ENCODE measurements at places on chromosomes 11 and 22.
A peak's percentile ranks its signal among the peaks of the same experiment; 100 is the strongest.

- no peak for DNase-seq
Observed at GRCh38 chr11:56887940-56888339, 100.8 kb upstream of the OR5AK2 start.

- DNase-seq, result no peak
Observed at GRCh38 chr11:79971255-79971654, 530.4 kb upstream of the TENM4 start.

DNA sequence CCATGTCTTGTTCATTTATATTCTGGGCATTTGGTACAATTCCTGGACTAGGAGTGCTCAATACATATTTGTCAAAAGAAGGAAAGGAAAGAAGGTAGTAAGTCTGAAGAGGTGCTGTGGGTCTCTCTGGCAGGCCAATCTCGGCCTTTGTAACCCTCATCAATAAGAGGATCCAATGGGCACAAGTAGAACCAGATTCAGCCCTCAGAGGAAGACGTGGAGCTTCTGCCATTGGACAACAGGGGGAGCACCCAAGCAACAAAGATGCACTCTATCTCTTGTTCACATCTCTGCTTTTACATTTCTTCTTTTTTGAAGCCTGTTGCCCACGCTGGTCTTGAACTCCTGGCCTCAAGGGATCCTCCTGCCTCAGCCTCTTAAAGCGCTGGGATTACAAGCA, 2.2 kb upstream of the VPS11 start:
- DNase-seq, result no peak

- DNase-seq, result no peak
Observed at GRCh38 chr11:27187848-27188621, 147.4 kb downstream of the BBOX1 start.

GRCh38 chr11:68632802-68633201, 51.5 kb upstream of the GAL start:
- DNase-seq, result no peak

DNA sequence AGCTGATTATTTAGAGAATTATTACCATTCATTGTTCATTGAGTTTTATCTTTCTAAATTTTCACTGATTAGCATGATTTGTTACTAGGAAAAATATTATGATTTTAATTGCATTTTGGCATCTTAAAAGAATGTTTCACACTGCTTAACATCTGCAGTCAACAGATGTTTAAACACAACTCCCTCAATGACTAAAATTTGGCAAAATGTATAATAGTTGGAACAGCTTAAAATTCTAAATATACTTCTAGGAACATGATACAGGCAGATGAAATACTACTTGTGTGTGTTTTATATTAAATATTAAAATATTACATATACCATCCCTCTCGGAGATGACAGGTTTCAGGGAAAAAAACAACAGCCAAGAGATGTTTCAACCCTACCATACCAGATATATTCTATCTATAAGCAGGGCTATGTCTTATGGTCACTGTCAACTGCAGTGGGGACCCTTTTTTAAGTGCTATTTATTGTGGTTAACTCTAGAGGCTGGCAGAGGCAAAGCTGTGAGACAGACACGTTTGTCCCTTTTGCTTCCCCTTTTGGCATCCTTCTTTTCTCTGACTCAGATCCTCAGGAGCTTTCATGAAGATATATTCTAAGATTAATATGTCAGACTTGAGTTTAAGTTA, 81.9 kb downstream of the BDNF start:
- no peak for DNase-seq

- no peak for DNase-seq
Observed at GRCh38 chr11:123378096-123378495, 52.0 kb upstream of the GRAMD1B start.

- no peak for DNase-seq
Observed at GRCh38 chr11:111765320-111765983, 737 bp downstream of the PPP2R1B start.

- DNase-seq, result no peak
Observed at GRCh38 chr22:35435201-35435740, 35.3 kb downstream of the MCM5 start.

DNA sequence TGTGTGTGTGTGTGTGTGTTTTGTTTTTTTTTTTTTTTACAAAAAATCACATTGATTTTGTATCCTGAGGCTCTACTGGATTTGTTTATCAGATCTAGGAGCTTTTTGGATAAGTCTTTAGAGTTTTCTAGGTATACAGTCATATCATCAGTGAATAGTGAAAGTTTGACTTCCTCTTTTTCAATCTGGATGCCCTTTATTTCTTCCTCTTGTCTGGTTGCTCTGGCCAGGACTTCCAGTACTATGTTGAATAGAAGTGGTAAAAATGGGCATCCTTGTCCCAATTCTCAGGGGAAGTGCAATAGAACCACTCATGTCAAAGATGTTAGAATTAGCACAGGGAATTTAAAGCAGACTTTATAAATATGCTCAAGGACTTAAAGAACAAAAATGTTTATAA, 32.6 kb upstream of the PRDM11 start:
- DNase-seq, result no peak

GRCh38 chr22:38412435-38413084, 42.4 kb downstream of the KCNJ4 start:
- no peak for DNase-seq

GRCh38 chr22:30802202-30803166, 107.8 kb downstream of the OSBP2 start:
- peak; percentile 83 for DNase-seq

DNA sequence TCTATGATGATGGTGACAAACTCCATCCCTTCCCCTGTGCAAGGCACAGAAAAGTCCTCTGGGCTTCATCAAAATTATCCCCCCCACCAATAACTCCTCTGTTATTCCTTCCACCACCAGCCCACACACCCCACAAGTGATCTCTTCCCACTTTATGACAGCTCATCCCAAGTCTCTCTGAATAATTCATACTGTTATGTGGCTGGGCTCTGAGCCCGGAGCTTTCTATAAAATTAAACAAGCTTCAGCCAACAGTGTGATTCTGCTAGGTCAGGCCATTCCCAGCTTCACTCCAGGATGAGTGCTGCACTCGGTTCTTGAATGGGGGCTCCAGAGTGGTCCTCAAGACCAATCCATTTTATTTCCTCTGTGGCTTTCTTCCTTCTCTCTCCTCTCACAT, 83.0 kb downstream of the INSC start:
- no peak for DNase-seq

- DNase-seq, result no peak
Observed at GRCh38 chr11:86673872-86674750, 1.7 kb upstream of the ME3 start.

- DNase-seq, result no peak
Observed at GRCh38 chr11:62669420-62670161, 1.9 kb upstream of the UQCC3 start.

DNA sequence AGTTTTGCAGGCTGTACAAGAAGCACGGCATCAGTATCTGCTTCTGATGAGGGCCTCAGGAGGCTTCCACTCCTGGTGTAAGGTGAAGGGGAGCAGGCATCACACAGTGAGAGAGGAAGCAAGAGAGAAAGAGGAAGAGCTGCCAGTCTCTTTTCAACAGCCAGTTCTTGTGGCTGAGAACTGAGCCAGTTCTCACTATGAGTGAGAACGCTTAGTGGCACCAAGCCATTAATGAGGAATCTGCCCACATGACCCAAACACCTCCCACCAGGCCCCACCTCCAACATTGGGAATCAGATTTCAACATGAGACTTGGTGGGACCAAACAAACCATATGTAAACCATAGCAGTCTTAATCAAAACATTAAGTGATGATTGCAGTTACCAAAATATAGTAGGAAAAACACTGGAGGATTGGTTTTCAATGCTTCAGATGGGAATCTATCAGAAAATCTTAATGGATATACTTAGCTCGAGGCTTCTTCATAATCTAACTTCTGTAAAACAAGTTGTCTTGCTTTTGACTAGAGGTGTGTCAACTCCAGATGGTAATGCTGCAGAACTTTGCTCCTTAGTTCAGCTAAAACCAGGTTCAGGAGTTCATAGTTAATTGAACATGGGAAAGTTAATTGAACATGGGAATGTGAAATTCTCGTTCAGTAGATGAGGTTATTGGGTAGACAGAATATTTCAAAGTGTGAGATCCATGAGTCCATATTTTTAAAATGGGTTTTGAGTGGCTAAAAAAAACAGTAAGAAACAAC, 12.2 kb downstream of the FAR1 start:
- DNase-seq, result no peak

DNA sequence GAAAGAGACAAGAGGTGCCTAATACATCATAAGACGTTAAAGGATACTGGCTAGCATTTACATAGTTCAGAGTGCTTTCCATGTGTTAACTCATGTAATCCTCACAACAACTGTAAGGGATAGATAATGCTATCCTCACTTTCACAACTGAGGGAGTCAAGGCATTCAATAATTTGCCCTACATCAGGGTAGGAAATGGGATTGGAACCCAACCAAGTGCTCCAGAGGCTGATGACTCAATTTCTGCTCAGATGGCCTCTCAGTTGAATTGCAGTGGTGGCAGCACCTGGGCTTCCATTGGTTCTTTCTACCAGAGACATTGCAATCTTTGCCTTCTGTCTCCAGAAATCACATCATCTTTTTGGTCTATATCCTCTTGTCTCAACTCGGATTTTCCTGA, 232.9 kb downstream of the ETS1 start:
- no peak for DNase-seq

DNA sequence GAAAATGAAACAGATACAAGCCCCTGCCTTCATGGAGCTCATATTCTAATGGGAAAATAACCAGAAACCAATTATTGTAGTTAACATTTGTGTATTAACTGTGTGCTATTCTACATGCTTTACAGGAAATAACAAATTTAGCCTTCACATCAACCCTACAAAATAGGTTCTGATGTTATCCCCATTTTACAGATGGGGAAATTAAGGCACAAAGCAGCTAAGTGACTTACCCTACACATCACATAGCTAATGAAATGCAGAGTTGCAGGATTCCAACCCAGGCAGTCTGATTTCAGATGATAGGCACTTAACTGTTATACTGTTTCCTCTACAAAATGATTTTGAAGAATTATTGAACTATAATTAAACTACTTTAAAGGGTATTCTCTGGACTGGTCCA, 43.7 kb downstream of the KMT5B start:
- no peak for DNase-seq

DNA sequence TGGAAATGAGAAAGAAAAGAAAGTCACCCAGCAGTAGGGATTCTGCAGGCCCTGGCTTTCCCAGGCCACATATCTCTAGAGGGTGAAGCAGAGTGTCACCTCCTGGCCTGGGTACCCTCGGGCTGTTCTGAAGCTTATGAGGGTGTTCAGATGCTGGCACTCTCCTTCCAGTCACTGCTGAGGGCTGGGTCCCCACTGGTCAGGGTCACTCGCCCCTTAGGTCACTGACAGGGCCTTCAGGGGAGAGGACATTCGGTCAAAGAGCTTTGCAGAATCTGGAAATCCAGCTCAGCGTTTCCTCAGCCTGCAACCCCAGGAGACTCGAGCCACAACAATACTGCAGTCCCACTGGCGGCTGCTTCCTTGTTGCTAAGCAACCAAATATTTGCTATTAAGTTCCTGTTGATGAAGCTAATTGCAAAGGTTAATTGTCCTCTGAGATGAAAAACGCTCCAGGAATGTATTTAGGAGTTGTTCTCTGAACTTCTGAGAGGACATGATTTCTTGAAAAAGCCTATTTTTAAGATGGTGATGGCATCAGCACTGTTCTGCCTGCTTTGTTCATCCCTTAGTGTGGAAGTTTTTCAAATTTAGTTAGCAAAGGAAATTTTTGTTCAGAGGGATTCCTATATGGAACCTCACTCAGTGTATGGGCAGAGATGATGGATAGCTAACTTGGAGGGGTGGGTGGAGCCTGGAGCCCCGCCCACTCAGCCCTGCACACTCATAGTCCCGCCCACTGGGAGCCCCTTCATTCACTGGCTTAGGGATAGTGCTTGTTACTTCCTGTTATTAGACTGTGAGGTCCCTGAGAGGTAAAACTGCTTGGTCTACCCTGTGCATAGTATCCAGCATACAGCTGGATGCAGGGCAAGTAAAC, 109.2 kb downstream of the CSNK2A3 start:
- DNase-seq, result peak; percentile 41

- no peak for DNase-seq
Observed at GRCh38 chr11:112249871-112250610, 10.6 kb downstream of the PLET1 start.

DNA sequence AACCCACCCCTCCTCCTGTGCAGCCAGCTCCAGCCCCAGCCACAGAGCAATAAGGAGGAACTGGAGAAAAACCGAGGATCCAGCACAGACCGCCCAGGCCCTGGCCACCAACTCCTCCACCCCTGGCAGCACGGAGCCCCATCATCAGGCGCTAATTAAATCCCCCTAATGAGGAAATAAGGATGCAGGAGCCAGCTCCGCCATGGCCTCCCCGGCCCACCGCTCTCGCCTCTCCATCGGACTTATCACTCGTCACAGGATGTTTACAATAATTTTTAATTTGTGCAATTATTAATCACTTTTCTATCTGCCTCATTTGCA, 42.6 kb downstream of the BUD13 start:
- no peak for DNase-seq

GRCh38 chr11:65864706-65865471, 4.7 kb downstream of the MUS81 start:
- no peak for DNase-seq

GRCh38 chr11:20010156-20010850, 150.0 kb downstream of the DBX1 start:
- no peak for DNase-seq

GRCh38 chr11:100563541-100564280, 123.4 kb upstream of the ARHGAP42 start:
- no peak for DNase-seq

DNA sequence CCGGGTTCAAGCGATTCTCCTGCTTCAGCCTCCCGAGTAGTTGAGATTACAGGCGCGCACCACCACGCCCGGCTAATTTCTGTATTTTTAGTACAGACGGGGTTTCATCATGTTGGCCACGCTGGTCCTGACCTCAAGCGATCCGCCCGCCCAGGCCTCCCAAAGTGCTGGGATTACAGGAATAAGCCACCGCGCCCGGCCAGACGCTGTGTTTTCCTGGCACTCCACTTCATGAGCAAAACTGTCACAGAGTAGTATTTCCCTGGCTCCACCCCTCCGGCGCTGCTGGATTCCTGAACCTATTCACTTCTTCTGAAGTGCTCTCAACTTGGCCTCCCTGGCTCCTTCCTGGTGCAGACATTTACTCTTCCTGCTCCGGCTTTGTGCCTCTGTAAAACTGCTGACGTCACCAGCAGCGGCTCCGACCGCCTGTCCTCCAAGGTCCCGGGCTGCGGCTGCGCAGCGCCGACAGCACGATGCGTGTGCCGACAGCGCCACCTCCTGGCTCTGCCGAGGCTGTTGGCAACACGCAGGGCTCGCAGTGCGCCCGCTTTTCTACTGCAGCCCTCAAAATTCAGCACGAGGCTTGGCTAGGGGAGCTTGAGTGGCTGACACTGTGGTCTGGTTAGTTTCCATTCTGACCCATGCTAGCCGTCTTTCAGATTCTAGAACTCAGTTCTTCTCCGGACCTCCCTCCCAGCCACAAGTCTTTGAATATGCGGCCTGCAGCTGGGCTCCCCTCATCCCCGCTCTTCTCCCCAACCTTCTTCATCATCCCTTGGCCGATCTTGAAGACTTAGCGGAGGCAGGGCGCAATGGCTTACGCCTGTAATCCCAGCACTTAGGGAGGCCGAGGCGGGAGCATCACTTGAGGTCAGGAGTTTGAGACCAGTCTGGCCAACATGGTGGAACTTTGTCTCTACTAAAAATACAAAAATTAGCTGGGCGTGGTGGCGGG, 36.6 kb downstream of the APOL3 start:
- DNase-seq, result peak; percentile 84

- no peak for DNase-seq
Observed at GRCh38 chr11:86484795-86485166, 110.1 kb downstream of the CCDC81 start.

GRCh38 chr11:57946628-57947027, 77.1 kb upstream of the OR9Q1 start:
- DNase-seq, result no peak
